ENCODE measurements at places on chromosomes 16 and 17.

GRCh38 chr16:67248073-67248400 lies 742 bp upstream of the SLC9A5 start:
- DNase-seq = no peak

GRCh38 chr16:76665571-76666275 lies 388.5 kb downstream of the CNTNAP4 start:
- DNase-seq = no peak

- DNase-seq = no peak
Observed at GRCh38 chr16:13926464-13926863, 6.5 kb downstream of the ERCC4 start.

- no peak for DNase-seq
Observed at GRCh38 chr17:74603037-74603635, 11.1 kb upstream of the CD300LD start.

DNA sequence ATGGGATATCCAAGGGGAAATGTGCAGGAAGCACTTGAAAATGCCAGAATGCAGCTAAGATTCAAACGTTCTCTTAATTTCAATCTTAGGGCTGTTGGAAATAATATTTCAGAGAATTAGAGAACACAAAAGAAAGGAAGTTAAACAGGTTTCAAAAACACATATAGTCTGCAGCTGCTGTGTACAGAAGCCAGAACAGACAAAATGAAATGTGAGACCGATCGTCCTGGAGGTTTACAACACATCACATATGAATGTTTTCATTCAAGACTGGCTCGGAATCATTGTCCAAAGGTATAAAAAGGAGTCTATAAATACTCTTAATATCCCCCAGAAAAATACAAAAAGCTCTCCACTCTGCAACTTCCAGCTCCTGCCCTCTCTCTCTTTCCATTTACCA lies 14.3 kb downstream of the CYTH1 start:
- DNase-seq = no peak

DNA sequence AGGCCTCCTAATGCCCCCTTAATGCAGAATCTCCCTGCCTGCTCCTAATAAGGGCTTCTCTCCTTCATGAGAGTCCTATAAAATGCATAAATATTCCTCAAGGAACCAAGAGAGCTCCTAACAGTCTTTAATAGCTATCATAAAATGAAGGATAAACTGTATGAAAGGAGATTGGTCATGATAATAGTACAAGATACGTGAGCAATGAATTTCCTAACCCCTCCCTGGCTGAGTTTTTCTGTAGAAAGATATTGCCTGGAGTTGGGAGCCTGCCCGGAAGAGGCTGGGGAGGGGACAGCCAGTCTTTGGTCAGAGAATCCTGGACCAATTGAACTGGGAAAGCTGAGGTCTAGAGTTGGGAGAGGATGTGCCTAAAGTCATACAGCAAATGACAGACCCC lies 321.9 kb upstream of the CDH5 start:
- no peak for DNase-seq

GRCh38 chr17:81393684-81394376 lies 1.4 kb upstream of the BAHCC1 start:
- no peak for DNase-seq

DNA sequence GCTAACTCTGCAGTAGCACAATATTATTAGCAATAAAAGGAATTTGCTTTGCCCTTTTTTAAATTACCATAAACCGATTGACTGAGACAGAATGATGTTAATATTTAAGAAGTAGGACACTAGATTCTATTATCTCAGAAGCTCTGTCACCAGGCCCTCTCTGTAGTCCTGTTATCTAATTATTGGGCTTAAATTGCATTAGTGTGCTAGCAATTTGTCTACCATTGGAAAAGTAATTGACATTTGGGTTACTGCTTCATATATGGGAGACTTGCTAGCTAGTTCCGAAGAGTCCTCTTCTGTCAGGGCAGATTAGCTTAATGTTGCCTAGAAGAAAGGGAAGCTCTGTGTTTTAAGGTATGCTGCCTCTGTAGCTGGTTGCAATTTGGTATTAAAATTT lies 1107.3 kb upstream of the EEF2KMT start:
- DNase-seq = no peak

DNA sequence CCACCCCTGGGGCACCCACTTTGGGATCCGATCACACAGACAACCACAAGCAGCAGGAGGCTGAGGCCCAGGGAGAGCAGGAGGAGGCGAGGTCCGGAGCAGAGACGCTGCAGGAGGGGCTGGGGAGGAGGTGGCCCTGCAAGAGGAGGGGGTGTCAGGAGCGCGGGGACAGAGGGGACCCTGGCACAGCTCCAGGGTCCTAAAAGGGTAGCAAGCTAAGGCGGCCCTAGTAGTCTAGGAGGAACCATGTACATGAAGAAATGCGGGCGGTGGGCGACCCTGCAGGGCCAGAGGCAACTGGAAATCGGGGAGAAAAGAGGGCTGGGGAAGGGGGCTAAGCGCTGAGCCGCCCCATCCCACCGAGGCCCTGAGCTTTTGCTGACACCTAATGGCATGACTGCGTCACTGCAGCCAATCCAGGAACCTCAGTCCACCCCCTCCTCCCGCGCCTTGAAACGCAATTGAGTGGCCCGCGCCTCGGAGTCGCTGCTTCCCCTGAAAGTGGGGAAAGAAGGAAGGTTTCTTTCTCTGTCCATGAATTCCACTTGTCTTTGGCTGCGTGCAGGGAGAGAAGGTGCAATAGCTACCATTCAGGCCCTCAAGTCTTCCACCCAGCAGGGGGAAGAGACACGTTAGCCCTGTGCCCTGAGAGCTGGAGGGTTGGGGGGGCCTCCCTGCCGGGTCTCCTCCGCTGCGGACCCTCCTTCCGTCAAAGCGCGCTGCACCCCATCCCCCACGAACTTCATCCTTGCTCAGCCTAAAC lies 1.8 kb downstream of the ASGR1 start:
- DNase-seq = peak; percentile 18

DNA sequence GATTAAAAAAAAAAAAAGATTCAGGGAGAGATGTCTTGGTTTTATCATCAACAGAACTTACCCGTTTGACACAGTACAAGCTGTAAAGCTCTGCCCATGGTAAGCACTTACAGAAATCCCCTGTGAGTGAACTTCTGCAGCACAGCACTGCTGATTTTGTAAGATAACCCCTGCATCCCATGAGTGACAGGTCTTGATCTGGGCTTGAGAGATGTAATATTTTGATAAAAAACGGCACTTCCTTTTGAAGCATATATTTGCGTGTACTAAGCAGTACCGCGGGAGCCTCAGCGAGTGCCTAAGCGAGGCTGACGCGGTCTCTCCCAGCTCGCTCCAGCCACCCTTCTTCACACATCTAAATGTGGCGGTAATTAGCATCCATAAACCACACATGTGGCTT lies 50.5 kb downstream of the IKZF3 start:
- DNase-seq = peak; percentile 35

- no peak for DNase-seq
Observed at GRCh38 chr16:3347586-3347985, 8.1 kb upstream of the OR2C1 start.

GRCh38 chr17:82217530-82218204 lies 5.0 kb upstream of the CCDC57 start:
- DNase-seq = no peak

- no peak for DNase-seq
Observed at GRCh38 chr16:52871481-52871880, 181.2 kb downstream of the CHD9NB start.

GRCh38 chr16:80997139-80997798 lies 9.4 kb downstream of the CMC2 start:
- DNase-seq = no peak

DNA sequence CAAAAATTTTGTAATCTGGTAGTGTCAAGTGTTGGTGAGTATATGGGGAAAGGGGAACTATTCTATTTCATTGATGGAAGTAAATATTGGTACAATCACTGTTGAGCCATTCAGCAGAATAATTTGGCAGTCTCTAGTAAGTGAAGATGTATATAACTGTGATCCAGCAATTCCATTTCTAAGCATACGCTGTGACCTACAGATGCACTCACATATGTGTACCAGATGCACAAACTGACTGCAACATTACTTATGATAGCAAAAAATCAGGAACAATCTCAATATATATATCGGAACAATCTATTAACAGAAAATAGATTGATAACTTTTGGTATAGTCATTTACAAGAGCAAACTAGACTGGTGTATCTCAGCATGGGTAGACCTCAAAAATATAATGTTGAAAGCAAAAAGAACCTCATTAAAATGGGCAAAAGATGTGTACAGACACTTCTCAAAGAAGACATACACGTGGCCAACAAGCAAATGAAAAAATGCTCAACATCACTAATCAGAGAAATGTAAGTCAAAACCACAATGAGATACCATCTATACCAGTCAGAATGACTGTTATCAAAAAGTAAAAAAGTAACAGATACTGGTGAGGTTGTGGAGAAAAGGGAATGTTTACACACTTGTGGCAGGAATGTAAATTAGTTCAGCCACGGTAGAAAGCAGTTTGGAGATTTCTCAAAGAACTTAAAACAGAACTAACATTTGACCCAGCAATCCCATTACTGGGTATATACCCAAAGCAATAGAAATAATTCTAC lies 20.7 kb downstream of the ADAP2 start:
- no peak for DNase-seq

DNA sequence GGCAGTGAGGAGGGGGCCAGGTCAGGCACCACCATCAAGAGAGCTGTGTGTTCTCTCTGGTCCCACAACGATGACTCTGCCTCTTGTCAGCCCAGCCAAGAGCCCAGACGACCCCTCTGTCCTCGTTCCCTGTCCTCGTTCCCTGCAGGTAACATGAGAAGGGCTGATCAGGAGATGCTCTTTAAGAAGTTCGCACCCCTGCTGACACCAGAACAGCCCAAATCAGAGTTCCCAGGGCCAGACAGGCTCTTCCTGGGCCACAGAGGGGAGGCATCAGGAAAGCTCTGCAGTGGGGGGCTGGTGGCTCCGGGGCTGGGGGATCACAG lies 13.5 kb upstream of the DNAI2 start:
- DNase-seq = no peak

GRCh38 chr17:43868226-43868994 lies 21.4 kb downstream of the CD300LG start:
- DNase-seq = no peak

- DNase-seq = no peak
Observed at GRCh38 chr16:67190041-67190440, at the start of gene EXOC3L1. Gene EXOC3L1, minus strand, starts transcription at chr16:67190136. Its CDS starts 460 bp downstream, at chr16:67189676.

GRCh38 chr16:83925095-83925905 lies 26.4 kb downstream of the MLYCD start:
- DNase-seq = no peak

DNA sequence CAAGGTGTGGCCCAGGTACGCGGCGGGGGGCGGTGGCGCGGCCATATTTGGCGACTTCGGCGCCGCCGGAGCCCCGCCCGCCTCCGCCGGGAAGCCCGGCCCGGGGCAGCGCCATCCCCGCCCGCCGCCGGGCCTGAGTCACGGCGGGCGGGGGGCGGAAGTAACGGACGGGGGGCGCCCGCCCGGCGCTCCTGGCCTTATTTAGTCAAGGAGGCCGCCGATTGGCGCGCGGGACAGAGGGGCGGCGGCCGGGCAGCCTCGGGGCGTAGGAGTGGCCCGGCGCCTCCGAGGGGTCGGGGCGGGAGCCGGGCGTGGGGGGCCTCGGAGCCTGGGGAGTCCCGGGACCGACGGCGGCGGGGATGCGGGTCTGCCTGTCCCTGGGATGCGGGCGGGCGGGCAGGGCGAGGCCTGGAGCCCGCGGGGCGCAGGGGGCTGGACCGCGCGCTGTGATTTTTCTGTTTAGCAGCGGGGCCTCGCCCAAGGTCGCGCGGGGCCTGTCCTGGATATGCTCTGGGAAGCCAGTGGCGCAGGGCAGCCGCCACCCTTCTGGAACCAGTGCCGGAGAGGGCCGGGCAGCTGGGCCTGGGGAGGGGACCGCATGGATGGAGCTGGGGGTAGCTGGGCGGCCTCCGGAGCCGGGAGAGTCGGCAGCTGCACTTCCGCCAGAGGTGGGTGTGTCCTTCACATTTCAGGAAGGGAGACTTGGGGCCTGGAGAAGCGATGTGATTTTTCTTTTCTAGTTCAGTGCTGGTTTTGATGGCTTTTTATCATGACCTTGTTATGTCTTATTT lies 2.3 kb upstream of the ACTG1 start:
- DNase-seq = peak; percentile 58

GRCh38 chr16:69408475-69408874 lies 15.9 kb upstream of the CYB5B start:
- no peak for DNase-seq

DNA sequence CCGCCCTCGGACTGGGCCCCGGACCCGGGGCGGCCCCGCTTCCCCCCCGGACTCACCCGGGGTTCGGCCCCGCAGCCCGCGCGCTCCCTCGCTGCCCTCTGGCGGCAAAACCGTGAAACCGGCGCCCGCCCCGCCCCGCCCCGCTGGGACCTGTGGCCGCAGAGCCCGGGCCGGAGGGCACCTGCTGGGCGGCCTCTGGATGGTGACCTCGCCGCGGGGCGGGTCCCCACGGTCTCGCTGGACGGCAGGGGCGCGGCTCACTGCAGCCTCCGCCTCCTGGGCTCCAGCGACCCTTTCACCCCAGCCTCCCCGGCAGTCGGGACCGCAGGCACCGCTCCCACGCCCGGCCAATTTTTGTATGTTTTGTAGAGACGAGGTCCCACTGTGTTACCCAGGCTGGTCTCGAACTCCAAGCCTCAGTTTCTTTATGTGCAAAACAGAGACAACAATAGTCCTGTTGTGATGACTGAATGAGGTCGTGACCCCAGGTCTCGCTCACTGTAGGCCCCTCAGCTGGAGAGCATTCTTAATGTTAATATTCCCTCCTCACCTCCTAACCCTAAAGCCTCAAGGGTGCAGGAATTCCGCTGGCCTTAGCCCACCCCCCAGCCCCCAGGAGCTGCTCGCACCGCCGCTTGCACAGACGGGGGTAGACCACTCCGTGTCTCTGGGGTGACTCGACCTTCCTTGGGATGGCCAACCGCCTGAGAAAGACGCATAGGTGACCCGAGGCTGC lies 33.7 kb upstream of the RPH3AL start:
- no peak for DNase-seq

- DNase-seq = no peak
Observed at GRCh38 chr17:73733517-73733916, 89.3 kb upstream of the SDK2 start.
